H1 (cell line): ENCODE measurements at places on chromosomes 6 and 20.
A peak's percentile ranks its signal among the peaks of the same experiment; 100 is the strongest.

DNA sequence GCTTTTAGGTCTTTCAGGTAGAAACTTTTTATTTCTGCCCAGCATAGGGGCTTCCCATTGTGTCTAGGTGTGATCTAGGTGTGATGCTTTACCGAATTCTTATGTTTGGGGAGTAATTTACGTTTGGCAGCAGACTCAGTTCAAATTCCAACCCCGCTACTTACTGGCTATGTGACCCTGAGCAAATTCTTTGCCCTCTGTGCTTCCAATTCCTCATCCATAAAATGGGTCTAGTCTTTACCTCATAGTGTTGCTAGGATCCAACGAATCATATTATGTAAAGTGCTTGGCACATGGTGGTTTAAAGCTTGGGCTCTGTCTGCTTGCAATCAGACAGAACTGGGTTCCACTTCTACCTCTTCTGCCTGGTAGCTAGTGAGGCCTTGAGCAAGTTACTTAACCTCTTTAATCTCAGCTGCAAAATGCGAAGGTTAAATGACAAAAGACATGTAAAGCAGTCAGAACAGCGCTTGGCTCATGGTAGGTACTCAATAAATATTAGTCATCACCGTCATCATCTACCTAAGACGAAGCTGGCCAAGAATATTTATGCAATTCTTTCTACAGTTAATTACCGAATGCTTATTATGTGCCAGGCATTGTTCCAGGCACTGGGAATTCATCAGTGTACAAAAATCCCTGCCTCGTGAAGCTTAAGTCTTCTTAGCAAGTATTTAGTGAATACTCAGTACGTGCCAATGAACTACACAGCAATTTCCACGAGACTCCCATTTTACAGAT lies 1.0 kb downstream of the NSFL1C start:
- H3K4me3 ChIP-seq = peak overlapping the region; percentile 95
- peaks cover 14% of the 10 kb centered on the region for H3K4me1 ChIP-seq
- no peaks in the 10 kb centered on the region for H3K27me3 ChIP-seq
- no peak for DNase-seq
- H3K27ac ChIP-seq = no peak overlapping the region; the same call in 1 of the 2 replicates

DNA sequence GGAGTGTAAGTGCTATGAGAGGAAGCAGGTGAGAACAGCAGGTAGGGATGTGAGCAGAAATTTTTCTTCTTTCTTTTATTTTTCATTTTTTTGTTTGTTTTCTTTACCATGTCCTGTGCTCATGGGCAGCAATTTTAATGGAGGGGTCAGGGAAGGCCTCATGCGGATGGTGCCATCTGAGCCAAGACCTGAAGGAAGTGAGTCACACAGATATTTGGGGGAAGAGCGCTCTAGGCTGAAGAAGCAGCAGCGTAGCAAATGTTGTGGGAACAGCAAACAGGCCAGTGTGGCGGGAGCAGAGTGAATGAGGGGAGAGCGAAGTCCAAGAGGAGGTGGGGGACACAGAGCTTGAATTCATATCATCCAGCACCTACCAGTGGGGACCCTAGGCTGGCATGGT lies 12.7 kb downstream of the SPDEF start:
- no peak for DNase-seq
- H3K4me3 ChIP-seq = no peak overlapping the region
- H3K27ac ChIP-seq = no peak overlapping the region
- H3K36me3 ChIP-seq = no peaks in the 10 kb centered on the region
- no peaks in the 10 kb centered on the region; the same call in none of the 2 replicates for H3K4me1 ChIP-seq
- no peaks in the 10 kb centered on the region for H3K27me3 ChIP-seq

DNA sequence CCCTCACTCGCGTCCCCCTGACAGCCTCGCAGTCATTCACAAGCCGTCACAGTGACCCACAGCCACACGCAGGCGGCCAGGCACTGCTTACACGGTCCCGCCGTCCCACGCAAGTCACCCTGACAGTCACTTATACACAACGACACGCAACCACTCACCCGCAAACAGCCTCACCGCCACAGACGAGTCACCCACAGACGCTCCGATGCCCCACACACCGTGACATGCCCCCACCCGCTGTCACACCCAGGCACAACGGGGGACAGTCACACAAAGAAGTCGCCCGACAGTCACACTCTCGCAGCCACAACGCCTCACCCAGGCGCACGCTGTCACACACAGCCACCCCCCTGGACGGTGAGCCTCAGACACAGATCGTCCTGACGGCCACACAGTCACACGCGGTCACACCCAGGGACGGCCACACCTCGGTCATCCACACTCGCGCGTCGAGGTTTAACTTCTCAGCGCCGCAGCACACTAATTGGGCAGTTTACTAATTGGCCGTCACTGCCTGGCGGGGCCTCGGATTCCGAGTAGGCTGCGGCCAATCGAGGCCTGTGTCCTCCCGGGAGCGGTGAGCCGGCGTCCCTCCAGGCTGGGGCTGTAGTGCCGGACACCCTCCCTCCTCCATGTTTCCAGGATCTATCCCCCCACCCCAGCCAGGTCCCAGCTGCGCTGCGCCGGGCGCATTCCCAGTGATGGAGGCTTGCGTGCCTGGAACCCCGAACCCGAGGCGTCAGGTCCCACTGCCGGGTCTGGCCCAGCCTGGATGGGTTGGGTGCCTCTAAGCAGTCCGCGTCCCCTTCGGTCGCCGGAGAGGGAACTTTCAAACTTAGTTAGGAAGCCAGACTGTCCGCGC lies 790 bp downstream of the TOX2 start:
- peaks cover 9% of the 10 kb centered on the region for H3K27me3 ChIP-seq
- no peak overlapping the region for H3K27ac ChIP-seq
- H3K36me3 ChIP-seq = no peaks in the 10 kb centered on the region
- peak overlapping the region; percentile 53 for H3K4me3 ChIP-seq

GRCh38 chr6:48471326-48471725 lies 360.3 kb upstream of the PTCHD4 start:
- no peak for DNase-seq
- H3K4me1 ChIP-seq = no peaks in the 10 kb centered on the region
- H3K27ac ChIP-seq = no peak overlapping the region
- no peak overlapping the region for H3K4me3 ChIP-seq

DNA sequence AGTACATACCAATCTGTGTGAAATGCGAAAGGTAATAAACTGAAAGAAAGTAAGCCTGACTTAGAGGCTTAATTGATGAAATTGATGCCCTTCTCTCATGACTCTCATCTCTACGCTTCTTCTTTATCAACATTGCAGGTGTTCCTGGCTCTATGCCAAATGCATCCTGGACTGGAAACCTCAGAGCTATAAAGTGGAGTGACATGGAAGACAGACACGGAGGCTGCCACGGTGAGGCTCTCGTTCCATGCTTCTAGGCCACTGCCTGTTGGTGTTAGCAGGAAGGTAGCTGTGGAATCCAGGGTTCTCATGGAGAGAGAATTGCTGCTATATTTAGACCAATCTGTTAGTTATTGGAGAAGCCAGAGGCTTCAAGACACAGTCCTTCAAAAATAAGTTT lies 73.2 kb downstream of the C6orf52 start:
- H3K4me1 ChIP-seq = no peaks in the 10 kb centered on the region
- H3K27me3 ChIP-seq = no peaks in the 10 kb centered on the region
- DNase-seq = no peak
- no peak overlapping the region for H3K4me3 ChIP-seq
- H3K27ac ChIP-seq = no peak overlapping the region
- peaks cover 54% of the 10 kb centered on the region for H3K36me3 ChIP-seq

GRCh38 chr6:13478525-13478966 lies 8.9 kb downstream of the GFOD1 start:
- DNase-seq = no peak
- H3K4me1 ChIP-seq = no peaks in the 10 kb centered on the region
- no peaks in the 10 kb centered on the region for H3K36me3 ChIP-seq
- H3K27me3 ChIP-seq = no peaks in the 10 kb centered on the region
- no peak overlapping the region for H3K4me3 ChIP-seq
- no peak overlapping the region for H3K27ac ChIP-seq

DNA sequence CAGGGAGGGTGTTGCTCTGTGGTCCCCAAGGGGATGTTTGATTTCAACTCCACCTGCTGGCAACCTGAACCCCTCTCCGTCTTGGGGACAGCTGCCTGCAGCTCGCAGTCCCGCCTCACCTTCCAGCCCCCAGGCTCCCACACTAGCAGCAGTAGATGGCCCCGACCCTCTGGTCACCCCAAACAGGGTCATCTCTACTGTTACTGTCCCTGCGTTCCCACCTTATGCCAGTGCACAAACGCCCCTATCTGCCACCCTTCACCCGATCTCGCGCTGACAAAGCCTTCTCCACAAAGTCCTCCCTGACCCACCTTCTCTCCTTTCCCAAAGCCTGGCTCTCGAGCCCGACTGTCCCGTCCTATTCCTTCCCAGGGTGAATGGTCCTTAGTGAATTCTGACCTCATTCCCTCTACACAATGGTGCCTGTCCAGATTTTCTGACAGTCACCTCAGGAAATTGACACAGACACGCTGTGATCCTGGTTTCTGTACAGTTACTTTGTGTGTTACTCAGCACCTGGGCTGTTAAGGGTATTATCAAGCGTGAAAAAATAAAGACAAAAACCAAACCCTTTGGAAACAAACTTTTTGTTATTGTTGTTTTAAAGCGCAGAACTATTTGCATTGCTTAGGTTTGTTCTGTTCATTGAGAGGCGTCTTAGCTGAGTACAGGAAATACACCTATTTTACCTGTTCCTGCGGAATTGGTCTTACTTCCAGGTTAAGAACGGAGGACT lies 728 bp downstream of the FUT9 start:
- peak overlapping the region; percentile 14; the same call in 1 of the 2 replicates for H3K27ac ChIP-seq
- H3K36me3 ChIP-seq = no peaks in the 10 kb centered on the region
- peaks cover 4% of the 10 kb centered on the region; the same call in 1 of the 2 replicates for H3K4me1 ChIP-seq
- peaks cover 6% of the 10 kb centered on the region; the same call in 1 of the 2 replicates for H3K27me3 ChIP-seq
- no peak for DNase-seq

DNA sequence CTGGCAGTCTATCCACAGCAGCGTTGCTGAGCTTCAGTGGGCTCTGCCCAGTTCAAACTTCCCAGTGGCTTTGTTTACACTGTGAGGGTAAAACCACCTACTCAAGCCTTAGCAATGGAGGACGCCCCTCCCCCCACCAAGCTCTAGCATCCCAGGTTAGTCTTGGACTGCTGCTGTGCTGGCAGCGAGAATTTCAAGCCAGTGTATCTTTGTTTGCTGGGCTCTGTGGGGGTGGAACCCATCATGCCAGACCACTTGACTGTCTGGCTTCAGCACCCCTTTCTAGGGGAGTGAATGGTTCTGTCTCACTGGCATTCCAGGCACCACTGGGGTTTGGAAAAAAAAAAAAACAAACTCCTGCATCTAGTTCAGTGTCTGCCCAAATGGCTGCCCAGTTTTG lies 249.7 kb upstream of the SYNCRIP start:
- H3K27ac ChIP-seq = no peak overlapping the region
- no peak for DNase-seq
- H3K4me3 ChIP-seq = no peak overlapping the region
- 0 out of 2 replicates have a peak, but pooled peaks cover 3% of the 10 kb centered on the region for H3K4me1 ChIP-seq
- H3K36me3 ChIP-seq = no peaks in the 10 kb centered on the region
- H3K27me3 ChIP-seq = no peaks in the 10 kb centered on the region

GRCh38 chr6:2581011-2581410 lies 169.7 kb downstream of the MYLK4 start:
- no peak overlapping the region for H3K27ac ChIP-seq
- H3K27me3 ChIP-seq = peaks cover 1% of the 10 kb centered on the region
- no peaks in the 10 kb centered on the region for H3K36me3 ChIP-seq

- H3K4me1 ChIP-seq = no peaks in the 10 kb centered on the region
- no peak overlapping the region for H3K27ac ChIP-seq
- DNase-seq = no peak
- no peak overlapping the region for H3K4me3 ChIP-seq
These were observed 17.4 kb downstream of the CASS4 start for GRCh38 chr20:56429502-56429901.

DNA sequence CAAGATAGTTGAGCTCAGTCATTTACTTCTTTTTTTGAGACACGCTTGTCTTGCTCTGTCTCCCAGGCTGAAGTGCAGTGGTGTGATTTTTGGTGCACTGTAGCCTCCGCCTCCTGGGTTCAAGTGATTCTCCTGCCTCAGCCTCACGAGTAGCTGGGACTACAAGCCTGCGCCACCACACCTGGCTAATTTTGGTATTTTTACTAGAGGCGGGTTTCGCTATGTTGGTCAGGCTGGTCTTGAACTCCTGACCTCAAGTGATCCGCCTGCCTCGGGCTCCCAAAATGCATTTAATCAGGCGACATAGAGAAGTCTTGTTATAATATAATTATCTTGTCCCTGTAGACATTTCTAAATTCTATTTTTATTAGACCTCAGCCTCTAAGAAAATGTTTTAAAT lies 6.1 kb downstream of the AMD1 start:
- peaks cover 1% of the 10 kb centered on the region for H3K4me1 ChIP-seq
- H3K36me3 ChIP-seq = no peaks in the 10 kb centered on the region
- H3K27ac ChIP-seq = no peak overlapping the region
- no peak for DNase-seq
- H3K27me3 ChIP-seq = no peaks in the 10 kb centered on the region

DNA sequence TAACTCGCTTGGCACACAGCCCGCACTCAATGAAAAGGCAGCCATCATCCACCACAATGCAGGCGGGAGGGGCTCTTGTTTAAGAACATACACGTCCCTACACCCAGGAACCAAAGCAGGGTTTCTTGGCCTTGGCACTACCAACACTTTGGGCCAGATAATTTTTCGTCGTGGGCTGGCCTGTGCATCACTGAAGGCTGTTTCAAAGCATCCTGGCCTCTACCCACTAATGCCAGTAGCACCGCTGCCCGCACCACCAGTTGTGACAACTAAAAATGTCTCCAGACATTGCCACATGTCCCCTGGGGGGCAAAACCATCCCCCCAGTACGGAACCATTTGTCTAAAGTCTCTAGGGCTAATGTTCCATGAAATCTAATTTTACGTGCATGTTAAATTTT lies 13.0 kb downstream of the UQCC2 start:
- DNase-seq = no peak
- no peak overlapping the region for H3K4me3 ChIP-seq
- peaks cover 54% of the 10 kb centered on the region for H3K36me3 ChIP-seq

DNA sequence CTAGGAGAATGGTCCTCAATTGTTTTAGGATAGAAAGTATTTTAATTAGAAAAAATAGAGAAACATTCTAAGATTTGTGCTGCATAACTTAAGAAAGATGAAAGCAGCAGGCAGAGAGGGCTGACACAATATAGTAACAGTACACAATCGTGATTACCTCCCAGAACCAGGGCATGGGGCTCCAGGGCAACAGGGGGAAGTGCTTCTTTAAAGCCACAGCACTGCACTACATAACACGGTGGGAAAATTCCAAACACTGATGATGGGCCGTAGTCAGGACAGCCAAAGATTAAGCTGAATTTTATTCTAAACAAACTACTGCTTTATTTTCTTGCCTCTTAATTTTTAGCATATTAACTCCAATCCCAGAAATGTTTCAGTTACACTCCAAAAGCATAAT lies 14.4 kb downstream of the EXOC2 start:
- peaks cover 40% of the 10 kb centered on the region for H3K4me1 ChIP-seq
- no peak overlapping the region for H3K4me3 ChIP-seq
- no peak for DNase-seq

DNA sequence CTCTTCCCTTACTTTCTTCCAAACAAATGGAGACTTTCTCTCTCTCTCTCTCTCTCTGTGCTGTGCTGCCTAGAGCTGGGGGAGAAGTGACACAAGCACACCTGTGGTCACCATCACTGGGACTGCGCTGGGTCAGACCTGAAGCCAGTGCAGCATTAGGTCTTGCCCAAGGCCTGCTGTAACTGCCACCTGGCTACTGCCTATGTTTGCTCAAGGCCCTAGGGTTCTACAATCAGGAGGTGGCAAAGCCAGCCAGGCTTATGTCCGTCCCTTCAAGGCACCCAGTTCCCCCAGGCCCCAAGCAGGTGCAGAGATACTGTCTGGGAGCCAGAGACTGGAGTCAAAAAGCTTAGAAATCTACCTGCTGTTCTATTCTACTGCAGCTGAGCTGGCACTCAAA lies 49.4 kb upstream of the TOP1 start:
- no peaks in the 10 kb centered on the region for H3K36me3 ChIP-seq
- no peak overlapping the region for H3K4me3 ChIP-seq
- no peak for DNase-seq
- no peaks in the 10 kb centered on the region for H3K4me1 ChIP-seq
- no peaks in the 10 kb centered on the region for H3K27me3 ChIP-seq
